ENCODE measurements at places on chromosomes 1 and 21. TPM values are rescaled to one million over a fixed set of nuclear protein-coding genes. Genes with fewer than 3 reads are reported as not detected.

Gene B4GALT2
- total RNA-seq, result 24.7 TPM

Gene SLC45A1
- 2.0 TPM for total RNA-seq

Gene LCE6A
- total RNA-seq, result not detected

Gene PRAMEF2
- not detected for total RNA-seq

Gene GUCA2A
- not detected for total RNA-seq

Gene SPATA45
- total RNA-seq, result 0.47 TPM

Gene GORAB
- total RNA-seq, result 11.3 TPM

Gene GPR3
- 0.35 TPM for total RNA-seq

Gene MTARC1
- 12.9 TPM for total RNA-seq

Gene CFAP107
- total RNA-seq, result 0.12 TPM

Gene FCRL6
- not detected for total RNA-seq

Gene GJA4
- 18.5 TPM for total RNA-seq

Gene KLF17
- not detected for total RNA-seq

Gene SMCP
- total RNA-seq, result not detected

Gene SPRR1B
- total RNA-seq, result not detected

Gene C1orf53
- 1.4 TPM for total RNA-seq

Gene MYBPHL
- total RNA-seq, result not detected

Gene CA6
- total RNA-seq, result not detected

Gene RHCE
- 4.9 TPM for total RNA-seq

Gene CDCA8
- 5.4 TPM for total RNA-seq

Gene CLCA1
- total RNA-seq, result not detected

Gene CYP4A22
- total RNA-seq, result 0.47 TPM
